ENCODE measurements at places on chromosomes 2 and 18.

DNA sequence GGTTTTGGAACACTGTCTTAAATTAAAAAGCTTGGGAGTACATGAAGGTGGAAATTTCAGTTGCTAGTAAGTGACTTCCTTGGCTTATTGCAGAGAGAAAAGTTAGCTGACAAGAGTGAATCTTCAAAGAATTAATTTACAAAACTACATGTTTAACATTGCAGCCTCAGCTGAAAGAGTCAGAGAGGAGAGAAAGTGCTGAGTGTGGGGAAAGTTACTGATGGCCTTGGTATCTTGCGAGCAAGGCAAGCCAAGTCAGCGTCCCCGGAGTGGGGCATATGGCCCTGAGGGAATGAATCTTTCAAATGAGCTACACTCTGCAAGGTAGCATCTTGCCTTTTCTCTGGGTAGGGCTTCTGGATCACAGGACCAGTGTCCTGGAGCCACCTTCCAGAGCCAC, 131.3 kb downstream of the LPIN1 start:
- DNase-seq = no peak

DNA sequence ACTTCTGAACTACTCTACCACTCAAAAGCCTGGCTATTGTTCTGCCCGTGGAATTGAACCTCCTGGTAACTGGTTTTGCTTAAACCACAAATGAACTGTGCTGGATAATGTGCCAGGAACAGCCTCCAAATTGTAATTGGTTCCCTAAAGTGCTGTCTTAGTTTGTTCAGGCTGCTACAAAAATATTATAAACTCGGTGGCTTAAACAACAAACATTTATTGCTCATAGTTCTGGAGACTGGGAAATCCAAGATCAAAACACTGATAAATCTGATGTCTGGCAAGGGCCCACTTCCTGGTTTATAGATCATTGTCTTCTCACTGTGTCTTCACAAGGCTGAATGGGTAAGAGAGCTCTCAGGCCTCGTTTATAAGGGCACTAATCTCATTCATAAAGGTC, 149.2 kb upstream of the NCKAP5 start:
- DNase-seq = no peak

- no peak for DNase-seq
These were observed 71.5 kb downstream of the SNTG2 start for GRCh38 chr2:1022178-1022577.

DNA sequence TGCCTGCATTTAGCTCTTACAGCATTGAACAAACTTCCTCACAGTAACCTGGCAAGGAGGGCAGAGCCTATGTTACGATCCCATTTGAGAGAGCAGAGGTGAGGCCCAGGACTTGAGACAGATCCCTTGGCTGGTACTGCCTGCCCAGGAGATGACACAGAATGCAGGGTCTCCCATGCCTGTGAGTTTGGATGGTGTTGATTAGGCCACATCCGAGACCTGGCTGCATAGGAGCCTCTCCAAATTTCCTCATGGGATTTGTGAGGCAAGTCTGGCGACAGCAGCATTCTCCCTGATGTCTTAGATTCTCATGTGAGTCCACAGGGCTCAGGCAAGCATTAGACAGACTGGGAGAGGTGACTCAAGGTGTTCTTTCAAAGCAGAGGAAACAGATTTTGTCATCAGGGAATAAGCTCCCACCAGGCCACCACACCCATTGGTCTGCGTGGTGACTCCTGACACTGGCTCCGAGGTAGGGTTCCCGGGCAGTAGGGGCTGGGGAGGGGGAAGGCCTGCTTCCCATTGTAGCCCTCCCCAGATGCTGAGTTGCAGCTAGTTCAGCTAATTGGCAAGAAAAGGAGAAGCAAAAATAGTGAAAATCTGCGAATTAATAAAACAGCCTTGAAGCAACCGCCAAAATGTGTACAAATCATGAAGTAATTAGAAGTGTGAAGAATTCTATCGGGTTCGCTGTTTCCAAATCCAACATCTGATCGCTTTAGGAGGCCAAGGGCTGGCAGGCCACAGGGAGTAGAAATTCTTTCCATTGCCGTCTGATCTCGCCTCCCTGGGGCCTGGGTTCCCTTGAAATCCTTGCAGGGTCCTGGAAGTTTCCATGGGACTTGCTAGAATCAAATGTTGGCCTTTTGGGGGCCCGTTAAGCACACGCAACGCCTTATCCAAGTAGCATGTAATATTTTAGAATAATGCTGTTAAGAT, 68.0 kb downstream of the MAPK4 start:
- DNase-seq = no peak

GRCh38 chr2:233865838-233866237, 2.3 kb downstream of the MSL3B start:
- no peak for DNase-seq

All from left hindlimb (tissue), 1 donor.